ENCODE measurements at places on chromosomes 7 and 10.

GRCh38 chr10:42934351-42934811 lies 142.5 kb upstream of the RET start:
- no peak for DNase-seq

GRCh38 chr10:88062385-88062784 lies 199.0 kb downstream of the PTEN start:
- no peak for DNase-seq

GRCh38 chr7:54932818-54933543 lies 85.8 kb upstream of the EGFR start:
- peak; percentile 4 for DNase-seq

DNA sequence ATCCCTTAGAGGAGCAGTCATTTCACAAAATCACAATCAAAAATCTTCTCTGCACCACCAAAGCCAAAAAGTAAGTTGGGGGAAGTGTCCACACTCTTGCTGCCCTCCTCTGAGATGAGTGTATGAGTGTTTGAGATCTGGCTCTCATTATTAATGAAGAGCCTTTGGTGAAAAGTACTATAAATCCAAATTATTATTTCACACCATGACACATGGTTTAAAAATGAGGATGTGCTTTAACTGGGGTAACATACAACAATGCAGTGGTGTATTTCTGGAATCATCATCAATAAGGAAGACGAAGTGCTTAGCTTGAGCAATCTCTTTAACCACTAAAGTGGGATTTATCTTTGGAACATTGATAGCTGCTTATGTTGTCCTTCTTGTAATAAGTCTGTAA lies 114.2 kb upstream of the ADAM12 start:
- no peak for DNase-seq

GRCh38 chr10:63798599-63799498 lies 277.6 kb downstream of the REEP3 start:
- DNase-seq: no peak

DNA sequence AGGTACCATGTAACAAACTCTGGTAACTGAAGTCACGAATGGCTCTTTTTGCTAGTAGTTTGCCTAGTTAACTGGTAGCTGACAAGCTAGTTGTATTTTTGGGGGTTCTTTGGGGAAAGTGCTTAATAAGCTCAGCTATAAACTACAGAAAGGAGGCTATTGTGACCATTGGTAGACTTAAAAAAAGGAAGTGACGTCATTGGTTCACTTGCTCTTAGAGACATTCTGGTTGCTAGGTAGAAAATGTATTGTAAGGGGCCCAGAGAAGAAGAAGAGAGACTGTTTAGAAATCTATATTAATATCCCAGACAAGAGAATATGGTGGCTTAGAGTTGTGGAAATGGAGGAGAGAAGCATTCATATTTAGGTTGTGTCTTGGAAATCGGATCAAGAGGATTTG lies 103.0 kb downstream of the NXPH1 start:
- DNase-seq: no peak

GRCh38 chr7:37816922-37817590 lies 31.3 kb upstream of the NME8 start:
- DNase-seq: no peak

- DNase-seq: no peak
These were observed 10.6 kb downstream of the SGMS1 start for GRCh38 chr10:50613150-50613549.

DNA sequence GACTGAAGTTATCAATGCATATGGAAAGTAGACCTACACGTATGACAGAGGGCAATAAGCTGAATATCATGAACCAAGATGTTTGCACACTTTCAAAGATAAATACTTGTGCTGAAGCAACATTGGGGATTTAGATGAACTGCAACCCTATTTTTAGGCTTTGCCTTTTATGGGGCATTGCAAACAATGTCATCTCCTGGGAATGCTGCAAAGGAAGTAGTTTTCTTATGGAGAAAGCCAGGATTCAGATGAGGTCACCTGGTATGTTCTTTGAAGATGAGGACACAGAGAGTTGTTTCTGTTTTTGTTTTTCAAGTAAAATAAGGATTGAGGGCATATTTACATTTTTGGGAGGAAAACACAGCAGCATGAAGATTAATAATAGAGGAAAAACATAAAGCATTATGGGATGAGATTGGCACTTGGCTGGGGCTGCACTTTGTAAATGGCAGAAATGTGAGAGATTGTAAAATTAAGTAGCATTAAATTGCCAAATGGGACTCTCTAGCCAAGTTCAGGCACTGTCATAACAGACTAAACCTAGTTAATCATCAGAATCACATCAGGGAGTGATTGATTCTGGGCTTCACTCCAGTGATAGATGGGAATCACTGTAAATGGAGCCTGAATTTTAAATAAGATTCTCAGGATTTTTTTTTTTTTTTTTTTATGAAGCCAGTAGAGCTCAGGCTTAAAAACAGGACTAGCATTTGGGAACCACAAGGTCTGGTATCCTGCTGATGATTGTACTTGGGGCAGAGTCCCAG lies 63.1 kb downstream of the MALRD1 start:
- no peak for DNase-seq

DNA sequence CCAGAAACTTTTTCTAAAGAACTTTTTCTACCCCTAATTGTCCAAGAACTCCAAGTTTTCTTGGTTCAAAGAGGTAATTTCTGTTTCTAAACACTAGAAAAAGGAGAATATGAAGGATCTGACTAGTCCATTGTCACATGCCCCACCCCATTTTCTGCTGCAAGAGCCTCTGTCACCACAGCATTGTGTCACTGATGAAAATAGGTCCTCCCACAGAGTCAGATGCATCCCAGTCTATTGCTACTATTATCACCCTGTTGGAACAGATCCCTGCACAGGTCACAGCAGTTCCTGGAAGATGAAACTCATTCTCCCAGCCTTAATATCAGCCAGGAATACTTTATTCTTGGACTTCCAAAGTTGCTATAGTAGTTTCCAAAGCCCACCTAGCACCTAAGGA lies 7.5 kb upstream of the CFTR start:
- no peak for DNase-seq

GRCh38 chr7:12709726-12710502 lies 22.5 kb downstream of the ARL4A start:
- DNase-seq: no peak

- no peak for DNase-seq
These were observed 404.7 kb downstream of the ARL4A start for GRCh38 chr7:13091974-13092707.

- no peak for DNase-seq
These were observed 446.4 kb upstream of the NRG3 start for GRCh38 chr10:81428456-81429134.

- no peak for DNase-seq
These were observed 595.0 kb downstream of the ARL4A start for GRCh38 chr7:13282377-13282980.

GRCh38 chr7:101626069-101626671 lies 2.9 kb downstream of the MYL10 start:
- DNase-seq: no peak

DNA sequence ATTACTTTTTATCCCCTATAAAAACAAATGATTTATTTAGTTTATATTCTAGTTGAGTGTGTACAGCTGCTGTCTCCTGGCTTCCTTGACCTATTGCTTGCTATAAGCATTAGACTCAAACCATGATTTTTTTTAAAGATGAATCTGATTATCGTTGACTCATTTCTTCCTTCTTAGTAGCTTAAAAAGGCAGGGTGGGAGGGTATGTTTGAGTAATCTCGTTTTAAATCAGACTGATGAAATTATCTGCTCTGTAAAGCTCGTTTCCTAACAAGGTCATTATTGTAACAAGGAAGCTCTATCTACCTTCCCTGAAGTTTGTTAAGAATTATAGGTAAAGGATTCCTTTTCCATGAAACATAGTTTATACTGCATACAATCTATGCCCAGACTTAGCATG lies 276.3 kb upstream of the KCND2 start:
- DNase-seq: no peak

GRCh38 chr10:58930500-58930899 lies 245.9 kb upstream of the PHYHIPL start:
- no peak for DNase-seq

DNA sequence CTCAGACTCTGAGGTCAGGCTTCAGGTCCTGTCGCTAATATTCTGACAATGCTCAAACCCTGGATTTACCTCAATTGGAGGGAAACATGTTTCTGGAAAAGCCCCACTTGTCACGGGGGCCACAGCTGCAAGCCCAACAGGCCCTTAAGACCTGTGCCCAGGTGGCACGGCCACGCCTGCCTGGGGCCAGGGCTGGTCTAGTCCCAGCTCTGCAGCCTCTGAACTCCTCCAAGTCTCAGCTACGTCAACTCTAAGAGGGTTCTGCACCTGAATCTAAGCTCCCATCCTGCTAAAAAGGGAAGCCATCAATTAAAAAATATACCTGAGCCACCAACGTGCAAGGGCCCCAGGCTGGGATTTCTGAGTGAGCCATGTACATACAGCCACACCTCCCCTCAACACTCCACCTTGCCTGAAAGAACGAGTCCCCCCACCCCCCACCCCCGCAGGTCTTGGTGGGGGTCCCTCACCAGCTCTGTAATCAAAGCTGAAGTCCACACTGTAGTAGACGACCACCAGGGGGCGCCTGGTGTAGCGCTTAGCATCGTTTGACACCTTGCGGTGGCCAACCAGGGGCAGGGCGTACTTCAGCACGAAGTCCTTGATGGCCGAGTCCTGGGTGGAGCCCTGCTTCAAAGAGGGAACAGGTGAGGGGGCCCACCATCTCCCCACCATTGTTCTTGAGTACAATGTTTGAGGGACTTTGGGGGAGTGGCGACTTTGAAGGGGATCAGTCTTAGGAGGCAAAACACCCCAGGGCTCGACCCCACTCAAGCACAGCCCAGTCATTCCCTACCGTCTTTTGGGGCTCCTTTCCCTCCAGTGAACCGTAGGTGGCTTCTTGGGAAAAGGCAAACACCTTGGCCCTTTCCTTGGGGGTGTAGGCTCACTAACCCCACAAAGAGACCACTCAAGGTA lies 22.6 kb downstream of the PDIA4 start:
- peak; percentile 93 for DNase-seq

- no peak for DNase-seq
These were observed 495.1 kb downstream of the RPS24 start for GRCh38 chr10:78528749-78529204.

- no peak for DNase-seq
These were observed 46.3 kb downstream of the MTPN start for GRCh38 chr7:135930565-135931461.

GRCh38 chr10:31099664-31100063 lies 68.0 kb upstream of the ZNF438 start:
- DNase-seq: peak; percentile 56

GRCh38 chr7:46494441-46494840 lies 573.4 kb upstream of the IGFBP3 start:
- DNase-seq: no peak

DNA sequence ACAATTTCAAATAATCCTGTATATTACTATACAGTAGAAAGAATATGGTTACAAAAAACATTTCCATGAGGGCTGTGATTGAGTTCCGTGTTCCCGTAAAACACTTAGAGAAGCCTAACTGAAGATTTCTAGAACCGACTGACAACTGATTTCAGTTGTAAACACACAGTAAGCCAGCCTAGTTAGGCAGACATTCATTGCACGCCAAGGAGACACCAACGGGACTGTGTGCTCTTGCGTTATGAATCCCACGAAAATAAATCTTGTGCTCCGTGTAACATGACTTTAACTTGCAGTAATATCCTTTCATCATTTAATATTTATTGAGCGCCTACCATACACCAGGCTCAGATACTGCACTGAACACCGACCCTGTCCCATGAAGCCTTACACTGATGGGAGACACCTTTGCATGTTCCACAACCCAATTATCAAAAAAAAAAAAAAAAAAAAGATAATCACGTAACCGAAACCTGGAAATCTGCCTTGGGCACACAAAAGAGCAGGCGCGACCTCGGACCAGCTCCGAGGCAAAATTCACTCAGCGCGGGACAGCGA lies 420 bp upstream of the KLHL7 start:
- no peak for DNase-seq

DNA sequence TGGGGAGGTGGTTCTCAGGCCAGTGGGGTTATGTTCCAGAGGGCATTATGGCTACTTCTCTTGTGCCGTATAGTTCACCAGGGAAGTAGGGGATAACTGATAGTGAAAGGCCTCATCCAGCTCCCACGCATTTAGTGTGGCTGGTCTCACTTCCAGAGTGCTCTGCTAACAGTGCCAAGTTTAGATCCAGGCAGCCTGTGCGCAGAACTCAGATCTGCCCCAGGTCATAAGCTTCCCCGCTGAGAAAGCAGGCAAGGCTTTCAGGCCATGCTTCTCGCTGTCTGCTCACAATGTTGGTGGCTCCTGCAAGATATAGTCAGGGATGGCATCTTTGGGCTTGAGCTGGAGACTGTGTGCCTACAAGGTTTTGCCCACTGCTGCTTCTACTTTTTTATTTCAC lies 11.3 kb downstream of the AGK start:
- no peak for DNase-seq

GRCh38 chr7:129825209-129825970 lies 127.4 kb downstream of the UBE2H start:
- peak; percentile 92 for DNase-seq

GRCh38 chr7:132030086-132030568 lies 473.7 kb upstream of the PODXL start:
- DNase-seq: no peak

DNA sequence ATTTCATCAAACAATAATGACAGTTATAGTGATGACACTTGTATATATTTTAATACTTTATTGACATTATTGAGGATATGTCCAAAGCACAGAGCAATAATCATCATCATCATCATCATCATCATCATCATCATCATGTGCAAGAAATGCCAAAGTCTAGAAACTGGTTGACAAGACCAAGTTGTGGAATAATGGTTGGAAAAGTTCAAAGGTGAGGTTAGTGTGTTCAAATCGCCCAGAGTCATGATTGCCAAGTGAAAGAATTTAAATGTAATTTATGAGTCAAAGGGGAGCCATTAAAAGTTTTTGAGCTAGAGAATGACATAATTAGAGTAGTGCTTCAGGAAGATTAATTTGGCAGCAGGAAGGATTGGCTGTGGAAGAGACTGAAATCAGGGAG lies 852.4 kb downstream of the SORCS1 start:
- no peak for DNase-seq

DNA sequence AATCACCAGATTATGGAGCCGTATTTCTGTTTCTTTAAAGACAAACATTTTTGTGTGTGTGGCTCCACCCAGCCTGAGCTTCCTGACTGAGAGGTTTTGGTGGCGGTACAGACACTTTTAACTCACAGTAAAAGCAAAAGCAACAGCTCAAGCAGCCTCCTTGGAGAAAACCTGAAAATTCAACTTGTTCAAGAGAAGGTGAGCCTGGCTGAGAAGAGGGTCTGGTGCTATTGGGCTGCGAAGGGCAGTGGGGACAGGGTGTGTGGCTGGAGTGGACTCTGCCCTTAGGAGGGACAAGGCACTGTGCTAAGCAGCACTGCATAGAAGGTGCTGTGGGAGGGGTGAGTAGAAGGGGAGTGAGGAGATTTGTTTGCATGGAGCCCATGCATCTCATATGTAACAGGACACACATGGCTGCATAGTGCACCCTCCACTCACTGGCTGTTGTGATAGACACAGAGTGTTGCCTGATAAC lies at the start of gene GIMAP7:
Gene GIMAP7 (plus strand): TSS at position 125 of the 475 bp plus-strand sequence. CDS start 5,103 bp downstream, outside the sequence.
- DNase-seq: peak; percentile 80

- no peak for DNase-seq
These were observed 81.4 kb downstream of the ORC5 start for GRCh38 chr7:104126411-104126841.

Measured in CD4-positive, alpha-beta T cell treated with Interleukin-17A for 4 hours (primary cell).